ENCODE measurements at places on chromosomes 7 and 10. TPM values are rescaled to one million over a fixed set of nuclear protein-coding genes. Genes with fewer than 3 reads are reported as not detected.

DNA sequence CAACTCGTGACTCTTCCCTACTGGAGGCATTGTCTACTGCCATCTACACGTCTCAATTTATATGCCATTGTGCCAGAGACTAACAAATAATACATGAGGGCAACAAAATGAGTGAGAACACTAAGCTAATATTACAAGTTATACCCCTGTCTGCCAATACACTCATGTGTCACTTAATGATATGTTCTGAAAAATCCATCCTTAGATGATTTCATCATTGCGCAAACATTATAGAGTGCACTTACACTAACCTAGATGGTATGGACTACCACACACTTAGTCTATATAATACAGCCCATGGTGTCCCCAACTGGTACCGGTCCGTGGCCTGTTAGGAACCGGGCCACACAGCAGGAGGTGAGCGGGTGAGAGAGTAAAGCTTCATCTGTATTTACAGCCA, 64.3 kb upstream of the CTNNA3 start:
- DNase-seq, result no peak

DNA sequence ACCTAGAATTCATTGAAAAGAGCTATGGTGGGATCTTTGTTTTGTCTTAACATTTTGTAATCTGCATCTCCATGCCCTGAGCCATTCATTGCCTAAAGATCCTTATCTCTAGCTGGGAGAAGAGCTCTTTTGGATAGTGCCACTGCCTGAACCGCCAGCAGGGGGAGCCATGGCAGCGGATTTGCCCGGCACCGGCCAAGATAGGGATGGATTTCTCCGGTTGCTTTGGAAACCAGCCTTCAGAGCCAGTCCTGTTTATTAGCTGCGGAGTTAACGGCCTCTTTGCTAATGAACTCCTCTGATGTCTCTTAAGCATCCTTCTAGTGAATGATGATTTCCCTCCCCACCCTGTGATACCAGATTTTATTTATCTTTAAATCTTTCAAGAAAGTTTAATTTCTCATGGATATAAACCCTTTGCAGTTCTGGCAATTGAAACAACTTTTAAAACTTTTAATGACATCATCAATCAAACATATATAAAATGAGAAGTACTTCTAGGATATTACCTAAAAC, 58.2 kb upstream of the LYZL2 start:
- DNase-seq, result peak; percentile 82

DNA sequence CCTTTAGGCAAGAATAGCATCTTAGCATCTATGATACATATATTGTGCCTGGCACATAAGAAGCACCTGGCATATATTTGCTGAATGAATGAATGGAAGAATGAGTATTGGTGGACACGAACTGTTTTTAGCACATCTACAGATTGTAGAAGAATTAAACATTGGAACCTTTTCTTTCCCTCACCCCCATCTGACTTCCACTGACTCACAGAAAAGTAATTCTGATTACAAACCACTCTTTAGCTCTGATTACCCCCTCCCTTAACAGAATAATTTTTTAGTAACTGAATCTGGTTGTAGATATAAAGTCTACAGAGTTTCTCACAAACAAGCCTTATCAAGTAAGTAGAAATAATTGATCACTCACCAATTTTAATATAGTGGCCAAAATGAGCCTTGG, 31.9 kb downstream of the SLC26A4 start:
- DNase-seq, result no peak

- no peak for DNase-seq
Observed at GRCh38 chr10:96700374-96701099, 19.8 kb downstream of the PIK3AP1 start.

FOXP2 gene
- 11.0 TPM for total RNA-seq

GRCh38 chr7:49937608-49938007, 155.4 kb downstream of the ZPBP start:
- DNase-seq, result no peak

DNA sequence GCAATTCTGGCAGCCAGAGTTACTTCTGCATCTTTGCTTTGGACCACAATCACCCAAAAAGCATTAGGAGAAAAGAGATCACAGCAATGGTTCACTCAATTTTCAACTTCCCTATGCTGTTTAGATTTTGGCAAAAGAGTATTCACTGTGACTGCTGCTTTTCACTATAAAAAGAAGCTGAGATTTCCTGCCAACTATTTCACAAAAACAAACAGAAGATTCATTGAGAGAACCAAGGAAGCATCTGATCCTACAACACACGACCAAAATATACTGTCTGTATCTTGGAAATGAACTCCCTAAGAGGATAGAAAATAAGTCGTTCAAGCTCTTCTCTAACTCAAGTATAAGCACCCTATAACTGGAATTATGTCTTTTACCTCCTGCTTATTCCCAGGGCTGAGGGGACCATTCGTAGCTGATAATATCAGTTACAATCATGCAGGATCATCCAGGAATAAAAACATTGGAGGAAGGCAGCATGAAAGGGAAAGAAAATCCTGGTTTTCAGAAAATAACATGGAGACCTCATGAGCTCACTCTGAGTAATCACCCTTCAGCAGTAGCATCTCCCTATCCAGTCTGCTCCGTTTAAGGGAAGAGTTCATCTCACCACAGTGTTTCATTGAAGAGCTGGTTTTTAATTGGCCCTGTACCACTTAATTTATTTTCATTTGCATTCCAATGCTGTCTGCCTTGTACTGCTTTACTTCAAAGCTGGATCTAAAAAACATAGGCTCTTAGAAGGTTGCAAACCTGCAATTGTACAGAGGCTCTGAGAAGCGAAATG, 256.2 kb downstream of the PAXIP1 start:
- no peak for DNase-seq

- DNase-seq, result no peak
Observed at GRCh38 chr10:74153123-74153522, 2.1 kb downstream of the ADK start.

CTBP2 gene
- total RNA-seq, result 57.7 TPM

DNA sequence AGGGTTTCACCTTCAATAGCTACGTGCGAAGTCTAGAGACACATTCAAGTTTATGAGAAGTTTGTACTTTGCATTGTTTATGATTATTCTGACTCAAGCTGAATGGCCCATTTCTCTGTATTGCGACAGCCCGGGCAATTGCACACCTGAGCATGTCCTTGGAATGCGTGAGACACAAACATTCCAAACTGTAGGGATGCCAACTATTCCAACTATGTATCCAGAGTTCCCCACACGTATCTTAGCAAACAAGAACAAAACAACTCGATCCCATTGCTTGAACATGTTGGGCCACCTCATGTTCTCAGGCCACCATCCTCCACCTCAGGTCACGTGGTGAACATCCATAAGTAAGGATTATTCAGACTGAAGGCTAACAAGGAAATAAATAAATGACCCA, 51.4 kb upstream of the EGFR start:
- no peak for DNase-seq

GRCh38 chr7:128076796-128077271, 45.6 kb upstream of the LRRC4 start:
- DNase-seq, result peak; percentile 65

GRCh38 chr7:80439894-80440821, 71.7 kb downstream of the GNAT3 start:
- no peak for DNase-seq

GRCh38 chr10:4426866-4427265, 399.1 kb upstream of the AKR1E2 start:
- no peak for DNase-seq

TMEM176A gene
- 31.5 TPM for total RNA-seq

NUTM2B gene
- 4.5 TPM for total RNA-seq

DNA sequence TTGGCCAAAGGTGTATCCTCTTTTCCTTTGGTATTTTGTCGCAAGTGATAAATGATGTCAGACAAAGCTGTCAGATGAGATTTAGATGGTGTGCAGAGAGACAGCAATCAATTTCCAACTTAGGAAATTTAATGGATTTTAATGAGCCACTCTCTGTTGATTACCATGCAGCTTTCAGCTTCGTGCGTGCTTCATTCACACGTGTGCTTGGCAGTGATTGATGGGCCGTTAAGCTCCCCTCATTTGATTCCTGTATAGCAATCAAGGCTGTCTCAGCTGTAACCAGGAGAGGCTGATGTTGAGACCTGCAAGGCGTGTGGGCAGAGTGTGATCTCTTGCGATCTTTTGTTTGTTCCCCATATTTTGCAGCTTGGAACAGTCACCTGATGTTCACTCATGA, 439.6 kb downstream of the CALN1 start:
- no peak for DNase-seq

DNA sequence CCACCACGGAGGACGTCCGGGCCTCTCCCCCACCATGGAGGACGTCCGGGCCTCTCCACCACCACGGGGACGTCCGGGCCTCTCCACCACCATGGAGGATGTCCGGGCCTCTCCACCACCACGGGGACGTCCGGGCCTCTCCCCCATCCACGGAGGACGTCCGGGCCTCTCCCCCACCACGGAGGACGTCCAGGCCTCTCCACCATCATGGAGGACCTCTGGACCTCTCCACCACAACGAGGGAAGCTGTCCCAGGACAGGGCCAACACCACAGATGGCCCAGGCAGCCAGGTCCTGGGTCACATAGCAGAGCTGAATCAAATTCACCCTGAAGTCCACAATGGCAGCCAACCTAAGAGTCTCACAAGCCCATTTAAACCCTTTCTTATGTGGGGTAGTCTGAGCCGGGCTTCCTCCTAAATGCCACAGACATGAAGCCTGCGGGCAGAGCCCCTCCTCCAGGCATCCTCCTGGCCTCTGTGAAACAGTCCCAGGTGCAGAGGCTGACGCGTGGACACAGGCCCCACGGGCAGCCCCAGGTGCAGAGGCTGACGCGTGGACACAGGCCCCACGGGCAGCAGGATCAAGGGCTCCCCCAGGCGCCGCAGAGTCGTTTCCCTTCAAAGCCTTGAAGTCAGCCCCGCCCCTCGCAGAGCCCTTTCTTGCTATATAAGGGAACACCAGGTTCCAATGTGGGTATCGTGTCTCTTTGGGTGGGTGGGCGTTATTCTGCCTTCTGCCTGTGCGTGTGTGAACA, 47.0 kb downstream of the FOXL3 start:
- no peak for DNase-seq

- DNase-seq, result no peak
Observed at GRCh38 chr10:43939939-43940820, 291.5 kb upstream of the ZNF32 start.

- DNase-seq, result no peak
Observed at GRCh38 chr7:147611431-147611830, 979.1 kb upstream of the C7orf33 start.

- DNase-seq, result no peak
Observed at GRCh38 chr7:148973256-148973655, 55.0 kb downstream of the PDIA4 start.

TEX36 gene
- total RNA-seq, result not detected

ARHGEF35 gene
- total RNA-seq, result 0.75 TPM

DNA sequence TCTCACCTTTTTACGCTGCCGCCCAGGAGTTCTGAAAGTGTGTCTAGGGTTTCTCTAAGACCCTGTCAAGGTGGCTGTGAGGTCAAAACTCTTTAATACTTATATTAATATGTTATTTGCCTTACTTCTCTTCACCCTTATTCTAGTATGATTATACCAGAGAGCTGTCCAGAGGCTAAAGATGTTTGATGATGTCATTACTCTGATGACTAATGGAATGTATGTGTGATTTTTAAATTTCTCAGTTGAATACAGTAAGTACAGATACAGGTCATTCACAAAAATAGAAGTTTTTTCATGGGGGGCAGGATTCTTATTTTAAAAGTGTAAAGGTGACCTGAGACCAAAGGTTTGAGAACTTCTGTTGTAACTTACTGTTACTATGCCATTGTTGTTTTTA, 150.6 kb upstream of the FOXP2 start:
- DNase-seq, result no peak

- no peak for DNase-seq
Observed at GRCh38 chr10:96419351-96419750, 60.5 kb upstream of the OPALIN start.

DNA sequence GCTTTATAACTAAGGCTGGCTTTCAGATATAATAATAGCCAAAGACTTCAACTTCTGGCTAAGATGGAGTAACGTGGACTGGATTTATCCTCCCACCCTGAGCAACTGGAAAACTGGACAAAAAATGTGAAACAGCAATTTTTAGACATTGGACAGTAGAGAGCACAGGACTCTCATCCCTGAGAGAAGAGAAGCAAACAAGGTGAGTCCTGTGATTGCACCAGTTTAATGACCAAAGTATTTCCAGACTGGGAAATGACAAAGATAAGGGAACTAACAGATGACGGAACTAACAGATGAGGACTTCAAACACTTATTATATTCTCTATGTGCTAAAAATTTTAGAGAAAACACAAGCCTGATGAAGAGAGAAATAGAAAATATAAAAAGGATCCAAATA, 175.7 kb upstream of the SLC25A13 start:
- DNase-seq, result no peak

HOXA1 gene
- not detected for total RNA-seq

UCMA gene
- total RNA-seq, result not detected

DNA sequence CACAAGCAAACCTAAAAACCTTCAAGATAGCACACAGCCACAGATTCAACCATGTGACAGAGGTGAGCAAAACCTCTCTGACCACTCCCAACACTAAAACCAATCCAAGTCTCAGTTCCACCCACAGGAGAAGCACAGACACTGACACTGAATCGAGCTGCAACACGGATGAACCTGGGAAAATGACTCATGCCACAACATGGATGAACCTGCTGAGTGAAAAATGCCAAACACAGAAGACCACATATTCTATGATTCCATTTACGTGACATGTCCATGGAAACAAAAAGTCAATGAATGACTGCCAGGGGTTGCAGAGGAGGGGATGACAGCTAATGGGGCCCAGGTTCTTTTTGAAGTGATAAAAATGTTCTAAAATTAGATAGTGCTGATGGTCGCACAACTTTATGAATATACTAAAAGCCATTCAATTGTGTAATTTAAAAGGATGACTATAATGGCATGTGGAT, 22.0 kb downstream of the CYTH3 start:
- DNase-seq, result no peak

DNA sequence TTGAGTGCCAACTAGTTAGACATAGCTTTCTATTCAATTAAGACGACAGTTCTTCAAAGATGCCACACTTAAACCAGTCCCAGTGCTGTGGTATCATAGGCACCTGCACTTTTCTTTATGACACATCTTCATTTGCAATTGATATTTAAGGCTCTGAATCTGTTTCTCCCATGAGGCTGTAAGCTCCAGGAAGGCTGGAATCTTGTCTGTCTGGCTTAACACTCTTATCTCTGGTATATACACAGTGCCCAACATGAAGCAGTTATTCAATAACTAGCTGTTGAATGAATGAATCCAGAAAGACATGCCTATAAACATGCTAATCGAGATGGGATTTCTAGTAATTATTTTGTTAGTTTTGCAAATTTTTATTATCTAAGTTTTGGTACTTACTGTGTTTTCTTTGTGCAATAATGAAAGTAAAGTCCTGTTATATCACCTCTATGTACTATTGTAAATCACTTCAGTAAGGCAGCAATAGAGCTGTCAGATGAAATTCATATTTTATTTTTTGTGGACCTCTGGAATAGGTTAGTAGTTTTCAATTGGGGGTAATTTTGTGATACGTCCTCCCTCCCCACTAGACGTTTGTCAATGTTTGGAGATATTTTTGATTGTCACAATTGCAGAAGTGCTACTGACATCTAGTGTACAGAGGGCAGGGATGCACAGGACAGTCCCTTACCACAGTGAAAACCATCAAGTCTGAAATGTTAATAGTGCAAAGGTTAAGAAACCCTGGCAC, 51.3 kb upstream of the STEAP4 start:
- no peak for DNase-seq

BMPER gene
- total RNA-seq, result not detected

- DNase-seq, result peak; percentile 16
Observed at GRCh38 chr10:124288486-124288885, 130.2 kb downstream of the OAT start.

- no peak for DNase-seq
Observed at GRCh38 chr7:39535064-39535463, 31.1 kb upstream of the YAE1 start.
